ENCODE measurements at places on chromosomes 3 and 15.

DNA sequence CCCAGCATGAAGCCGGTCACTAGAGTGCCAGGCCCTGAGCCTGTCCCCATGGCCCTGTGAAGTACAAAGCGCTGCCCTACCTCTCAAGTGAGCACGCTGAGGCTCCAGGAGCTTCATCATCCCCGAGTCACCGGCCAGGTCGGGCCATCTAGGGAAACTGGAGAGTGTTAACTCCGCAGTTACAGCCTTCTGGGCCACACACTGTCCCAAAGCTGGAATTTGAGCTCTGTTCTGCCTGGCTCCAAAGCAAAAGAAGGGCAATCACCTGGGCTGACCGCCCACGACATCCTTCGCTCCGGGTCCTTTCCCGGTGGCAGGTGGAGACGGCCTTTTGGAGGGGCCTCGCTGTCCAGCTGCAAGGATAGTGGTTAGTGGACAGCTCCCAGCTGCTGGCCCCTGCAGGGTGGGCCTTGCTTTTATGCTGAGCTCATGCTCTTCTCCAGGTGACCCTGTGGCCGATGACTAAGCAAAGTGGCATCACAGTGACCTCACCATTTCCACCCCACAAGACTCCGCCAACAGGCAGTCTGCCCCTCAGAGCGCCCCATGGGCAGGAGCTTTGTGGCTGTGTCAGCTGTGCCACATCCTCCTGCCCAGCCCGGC lies 3.5 kb upstream of the MUC4 start:
- no peak for DNase-seq

GRCh38 chr3:122619040-122619439 lies 41.6 kb downstream of the PARP15 start:
- DNase-seq, result peak; percentile 4

GRCh38 chr3:17645074-17645698 lies 97.2 kb downstream of the TBC1D5 start:
- DNase-seq, result peak; percentile 73

GRCh38 chr3:16824081-16824696 lies 60.6 kb upstream of the PLCL2 start:
- no peak for DNase-seq

DNA sequence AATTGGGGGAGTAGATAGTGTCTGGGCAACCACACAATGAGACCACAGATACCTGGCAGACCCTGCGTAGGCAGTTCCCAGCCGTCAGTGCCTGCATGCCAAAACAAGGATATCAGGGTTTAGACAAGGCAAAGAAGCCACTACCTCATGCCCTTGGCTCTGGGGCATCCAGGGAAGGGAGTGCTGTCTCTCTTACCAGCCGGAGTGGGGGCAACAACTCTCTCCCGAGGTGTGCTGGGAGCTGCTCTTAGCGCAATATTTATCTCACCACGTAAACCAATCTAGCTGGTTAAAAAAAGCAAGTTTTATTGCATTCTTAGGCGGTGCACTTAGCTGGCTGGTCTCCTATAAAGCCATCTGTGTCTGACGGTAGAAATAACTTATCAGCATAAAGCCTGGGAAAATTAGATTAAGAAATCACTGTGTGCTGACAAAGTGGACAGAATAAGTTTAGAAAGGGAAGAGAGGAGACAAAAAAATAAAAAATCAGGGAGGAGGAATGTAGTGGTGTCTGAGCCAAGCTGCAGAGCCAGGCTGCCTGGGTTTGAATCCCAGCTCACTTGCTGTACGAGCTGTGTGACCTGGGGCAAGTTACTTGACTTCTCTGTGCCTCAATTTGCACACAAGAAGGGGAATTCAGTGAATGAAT lies 273.2 kb downstream of the PDZRN3 start:
- DNase-seq, result no peak

DNA sequence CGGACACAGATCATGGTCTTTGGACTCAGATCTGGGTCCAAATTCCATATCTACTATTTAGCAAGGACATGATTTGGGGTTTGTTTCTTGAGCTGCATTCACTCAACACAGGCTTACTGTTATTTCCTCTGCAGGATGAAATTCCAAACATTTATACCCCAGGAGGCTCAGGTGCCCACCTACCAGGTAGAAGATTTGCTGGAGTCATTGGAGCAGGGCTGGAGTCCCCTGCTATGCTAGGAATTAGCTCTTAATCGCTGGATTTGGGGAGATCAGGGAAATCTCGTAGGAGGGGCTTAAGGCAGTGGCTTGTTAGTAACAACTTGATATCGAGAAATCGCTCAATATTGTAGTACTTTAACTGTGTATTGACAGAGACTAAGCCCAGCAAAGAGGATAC lies 193.0 kb downstream of the IL20RB start:
- DNase-seq, result no peak

- DNase-seq, result peak; percentile 7
Measured at GRCh38 chr3:47586746-47587145, 8.1 kb upstream of the CSPG5 start.

DNA sequence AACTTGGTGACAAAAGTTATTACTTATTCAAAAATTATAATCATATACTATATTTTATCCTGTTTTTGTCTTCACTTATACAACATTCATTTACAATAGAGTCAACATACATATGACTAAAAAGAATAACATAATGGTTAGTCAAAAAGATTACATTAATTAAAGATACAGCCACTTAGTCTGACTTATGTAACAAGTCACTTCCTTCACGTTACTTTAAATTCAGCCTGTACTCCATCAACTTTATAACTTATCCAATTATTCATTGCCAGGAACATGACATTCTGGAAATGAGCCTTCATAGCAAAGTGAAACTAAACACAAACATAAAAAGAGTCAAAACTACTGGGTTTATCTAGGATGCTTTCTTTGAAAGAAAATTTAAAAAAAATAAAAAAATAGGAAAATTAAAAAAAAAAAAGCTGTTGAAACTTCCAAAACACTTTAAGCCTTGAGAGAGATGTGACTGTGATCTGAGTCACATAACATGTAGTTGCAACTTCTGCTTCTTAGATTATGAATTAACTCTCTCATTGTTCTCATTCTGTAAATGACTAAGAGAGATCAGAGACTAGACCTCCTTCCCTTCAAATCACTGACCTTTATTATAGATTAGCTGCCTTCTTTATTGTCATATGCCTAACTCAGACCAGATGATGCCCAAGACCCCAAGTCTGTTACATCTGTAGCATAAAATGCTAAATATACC lies 107.8 kb downstream of the MYRIP start:
- peak; percentile 46 for DNase-seq

DNA sequence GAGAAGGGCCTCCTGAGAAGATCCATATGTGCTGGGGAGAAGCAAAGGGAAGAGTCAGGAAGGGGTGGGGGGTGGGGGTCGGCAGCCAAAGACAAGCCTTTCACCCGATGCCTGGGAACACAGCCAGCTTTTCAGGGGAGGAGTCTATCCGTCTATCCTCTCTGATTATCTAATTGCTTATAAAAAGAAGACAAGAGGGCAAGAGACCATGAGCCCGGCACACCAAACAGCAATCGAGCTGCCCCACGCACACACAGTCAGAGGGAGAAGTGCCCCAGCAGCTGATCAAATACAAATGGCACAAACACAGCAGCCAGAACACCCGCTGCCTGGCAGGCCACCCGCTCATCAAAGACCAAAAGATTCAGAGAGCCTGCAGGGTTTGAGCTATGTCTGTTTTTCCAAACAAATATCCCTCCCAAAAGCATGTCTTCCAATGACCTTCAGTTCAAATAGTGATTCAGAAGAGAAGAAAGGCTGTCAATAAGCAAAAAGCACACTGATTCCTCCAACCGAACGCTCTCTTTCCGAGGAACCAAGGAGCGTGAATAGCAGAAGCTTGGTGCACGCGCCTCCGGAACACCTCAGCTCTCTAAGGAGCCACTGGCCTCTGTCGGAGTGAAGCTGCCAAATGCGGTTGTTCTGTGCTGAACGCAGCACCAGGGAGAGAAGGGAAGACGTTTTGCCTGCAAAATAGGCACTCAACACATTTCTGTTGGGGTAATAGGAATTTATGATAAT lies 419.2 kb downstream of the OCA2 start:
- DNase-seq, result peak; percentile 73

Measured in fibroblast of skin of abdomen (primary cell).